ENCODE measurements at places on chromosomes 13 and 19. TPM values are rescaled to one million over a fixed set of nuclear protein-coding genes. Genes with fewer than 3 reads are reported as not detected.

The KIR2DL3 gene
- not detected for total RNA-seq

The IRGC gene
- total RNA-seq: not detected

GRCh38 chr19:23512151-23512925 lies 117.1 kb upstream of the ZNF91 start:
- DNase-seq: no peak

- no peak for DNase-seq
These were observed 86.9 kb downstream of the LHFPL6 start for GRCh38 chr13:39516096-39516495.

DNA sequence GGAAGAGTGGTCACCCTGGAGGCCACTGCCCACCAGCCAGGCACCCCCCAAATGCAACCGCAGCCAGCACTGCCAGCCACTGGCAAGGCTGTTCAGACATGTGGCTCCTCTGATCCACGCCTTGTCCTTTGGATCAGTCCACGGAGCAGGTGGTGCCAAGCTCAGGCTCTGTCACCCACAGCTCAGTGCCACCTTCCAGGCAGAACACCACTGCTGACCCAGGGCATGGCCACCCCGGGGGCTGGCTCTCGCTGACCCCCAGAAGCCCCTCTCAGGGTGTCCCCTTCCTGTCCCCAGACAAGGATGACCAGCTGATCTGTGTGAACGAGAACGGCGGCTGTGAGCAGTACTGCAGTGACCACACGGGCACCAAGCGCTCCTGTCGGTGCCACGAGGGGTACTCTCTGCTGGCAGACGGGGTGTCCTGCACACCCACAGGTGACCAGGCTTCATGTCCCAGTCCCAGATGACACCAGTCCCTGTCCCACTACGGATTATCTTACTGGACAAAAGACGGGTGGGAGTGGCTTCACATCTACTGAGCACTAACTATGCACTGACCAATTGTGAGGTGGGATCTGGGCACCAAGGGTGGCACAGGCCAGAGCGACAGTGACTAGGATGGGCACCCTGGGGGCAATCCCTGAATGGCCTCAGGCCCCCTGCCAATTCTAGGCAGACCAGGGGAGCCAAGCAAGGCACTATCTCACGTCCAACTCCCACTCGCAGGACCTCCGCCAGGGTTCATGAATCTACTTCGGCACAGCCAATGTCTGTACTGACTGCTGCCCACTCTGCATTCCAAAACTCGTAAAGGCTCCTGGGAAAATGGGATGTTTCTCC lies 7.0 kb upstream of the F10 start:
- DNase-seq: no peak

- DNase-seq: peak; percentile 74
These were observed 75.9 kb downstream of the ESD start for GRCh38 chr13:46721054-46721453.

DNA sequence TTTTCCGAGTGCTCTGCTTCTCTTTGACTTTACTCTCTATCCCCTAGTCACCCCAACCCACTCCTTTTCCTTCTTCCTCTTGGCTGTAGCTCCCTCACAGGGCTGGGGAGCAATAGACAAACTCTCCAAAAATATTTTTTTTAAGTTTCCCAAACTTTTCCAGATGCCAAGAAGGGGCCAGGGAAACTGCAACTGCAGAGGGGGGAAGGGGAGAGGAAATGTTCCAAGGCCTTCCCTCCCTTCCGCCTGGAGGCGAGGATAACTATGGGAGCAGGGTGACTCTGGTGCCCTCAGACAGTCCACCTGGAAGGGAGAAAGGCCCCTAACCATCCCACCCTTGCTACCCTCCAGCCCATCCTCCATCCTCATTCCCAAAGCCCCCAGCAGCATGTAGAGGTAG lies 49.4 kb downstream of the LYL1 start:
- DNase-seq: peak; percentile 66

- DNase-seq: no peak
These were observed 319 bp downstream of the FRY start for GRCh38 chr13:32031815-32032370.
